ENCODE measurements at places on chromosomes 4 and X.

- no peak for DNase-seq
These were observed 10.8 kb upstream of the ARX start for GRCh38 chrX:25026576-25026975.

GRCh38 chrX:152988536-152989291 is 5.2 kb downstream of the PNMA5 start:
- DNase-seq = no peak

- DNase-seq = peak; percentile 17
These were observed 140.3 kb upstream of the SH3RF1 start for GRCh38 chr4:169410839-169411770.

GRCh38 chr4:173651651-173652282 is 121.7 kb upstream of the HAND2 start:
- no peak for DNase-seq

GRCh38 chr4:183304538-183304937 is 15.5 kb downstream of the CLDN22 start:
- DNase-seq = no peak

- DNase-seq = no peak
These were observed 1.5 kb downstream of the BEND4 start for GRCh38 chr4:42150653-42151567.

DNA sequence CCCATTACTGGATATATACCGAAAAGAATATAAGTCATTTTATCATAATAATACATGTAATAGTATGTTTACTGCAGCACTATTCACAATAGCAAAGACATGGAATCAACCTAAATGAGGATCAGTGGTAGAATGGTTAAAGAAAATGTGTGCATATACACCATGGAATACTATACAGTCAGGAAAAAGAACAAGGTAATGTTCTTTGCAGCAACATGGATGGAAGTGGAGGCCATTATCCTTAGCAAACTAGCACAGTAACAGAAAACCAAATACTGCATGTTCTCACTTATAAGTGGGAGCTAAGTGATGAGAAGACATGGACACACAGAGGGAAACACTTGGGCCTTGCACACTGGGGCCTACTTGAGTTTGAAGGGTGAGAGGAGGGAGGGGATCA is 207.4 kb upstream of the APOOL start:
- no peak for DNase-seq

DNA sequence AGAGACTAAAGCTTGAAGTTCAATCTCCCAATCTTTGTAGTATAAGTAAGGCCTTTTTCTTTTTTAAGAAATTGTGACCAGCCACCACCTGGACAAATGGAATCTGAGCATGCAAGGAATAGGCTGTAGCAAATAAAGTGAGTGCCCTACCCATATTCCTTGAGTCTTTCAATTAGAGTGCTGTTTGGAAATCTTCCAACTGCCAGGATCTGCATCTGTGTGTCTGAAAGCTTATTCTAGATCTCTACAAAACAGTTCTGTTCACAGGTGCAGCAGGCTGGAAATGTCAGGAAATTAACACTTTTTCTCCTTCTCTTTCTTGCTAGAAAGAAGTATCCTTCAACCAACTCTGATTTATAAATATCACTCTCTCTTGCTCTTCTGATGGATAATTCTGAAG is 76.7 kb upstream of the NDST3 start:
- no peak for DNase-seq

GRCh38 chrX:84909151-84909550 is 94.5 kb upstream of the APOOL start:
- DNase-seq = no peak

- no peak for DNase-seq
These were observed 100.1 kb downstream of the RTL5 start for GRCh38 chrX:72031634-72032033.

- no peak for DNase-seq
These were observed 1.6 kb downstream of the GRIA2 start for GRCh38 chr4:157221895-157222770.

- no peak for DNase-seq
These were observed 107.8 kb downstream of the CCNG2 start for GRCh38 chr4:77264826-77265225.

GRCh38 chr4:54016504-54016903 is 47.9 kb downstream of the CHIC2 start:
- no peak for DNase-seq

DNA sequence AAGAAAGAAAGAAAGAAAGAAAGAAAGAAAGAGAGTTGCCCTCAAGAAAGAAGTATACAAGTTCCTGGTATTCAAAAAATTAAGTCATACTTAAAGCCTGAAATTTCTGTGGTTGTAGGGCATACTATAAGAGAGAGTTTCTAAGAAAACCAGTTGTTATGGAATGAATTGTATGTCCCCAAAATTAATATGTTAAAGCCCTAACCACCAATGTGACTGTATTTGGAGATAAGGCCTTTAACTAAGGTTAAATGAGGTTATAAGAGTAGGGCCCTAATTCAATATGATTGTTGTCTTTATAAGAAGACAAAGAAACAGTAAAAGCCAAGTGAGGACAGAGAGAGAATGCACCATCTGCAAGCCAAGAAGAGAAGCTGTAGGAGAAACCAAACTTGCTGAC is 521.1 kb downstream of the CCSER1 start:
- DNase-seq = no peak

- DNase-seq = peak; percentile 47
These were observed at the start of gene ADAMTS3 for GRCh38 chr4:72568959-72569718. Gene ADAMTS3, minus strand, starts transcription at chr4:72569221. Its CDS starts 459 bp downstream, at chr4:72568762.

GRCh38 chrX:40459571-40460158 is 121.1 kb upstream of the ATP6AP2 start:
- no peak for DNase-seq

- DNase-seq = no peak
These were observed 62.9 kb upstream of the FRAS1 start for GRCh38 chr4:77994194-77994721.

DNA sequence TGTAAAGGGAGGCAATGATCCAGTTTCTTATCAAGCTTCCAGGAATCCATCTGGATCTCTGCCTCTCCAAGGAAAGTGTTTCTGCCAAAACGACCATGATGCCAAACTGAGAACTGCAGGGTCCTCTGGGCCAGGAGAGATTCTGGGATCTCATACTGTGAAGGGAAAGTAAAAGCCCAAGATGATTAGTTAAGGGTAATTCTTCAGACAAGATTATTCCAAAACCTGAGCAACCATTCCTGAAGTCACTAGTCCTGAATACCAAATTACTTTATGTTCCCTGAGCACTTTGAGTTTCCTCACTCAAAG is 42.0 kb downstream of the SRPX2 start:
- no peak for DNase-seq

DNA sequence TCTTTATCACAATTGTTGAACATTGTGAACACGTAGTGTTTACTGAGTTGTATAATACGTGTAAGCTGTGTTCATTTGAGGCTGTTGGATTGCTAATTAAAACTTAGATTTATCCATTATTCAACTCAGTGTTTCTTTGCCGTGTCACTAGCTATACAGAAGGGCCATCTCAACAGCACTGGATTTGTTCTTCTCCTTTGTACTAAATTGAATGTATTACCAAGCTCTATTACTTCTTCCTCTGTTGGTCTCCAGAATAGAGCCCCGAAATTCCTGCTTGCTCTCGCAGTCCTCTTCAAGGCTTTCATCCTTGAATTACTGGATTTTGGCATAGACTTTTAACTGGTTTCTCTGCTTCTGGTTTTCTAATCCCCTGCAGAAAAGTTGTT is 182.8 kb downstream of the BMPR1B start:
- no peak for DNase-seq

GRCh38 chr4:111475001-111475400 is 670.3 kb upstream of the FAM241A start:
- no peak for DNase-seq

Measured in urinary bladder (tissue), 4 donors.